Non-pigmented ciliary epithelial cell (primary cell): ENCODE measurements at places on chromosomes 2 and 18.

DNA sequence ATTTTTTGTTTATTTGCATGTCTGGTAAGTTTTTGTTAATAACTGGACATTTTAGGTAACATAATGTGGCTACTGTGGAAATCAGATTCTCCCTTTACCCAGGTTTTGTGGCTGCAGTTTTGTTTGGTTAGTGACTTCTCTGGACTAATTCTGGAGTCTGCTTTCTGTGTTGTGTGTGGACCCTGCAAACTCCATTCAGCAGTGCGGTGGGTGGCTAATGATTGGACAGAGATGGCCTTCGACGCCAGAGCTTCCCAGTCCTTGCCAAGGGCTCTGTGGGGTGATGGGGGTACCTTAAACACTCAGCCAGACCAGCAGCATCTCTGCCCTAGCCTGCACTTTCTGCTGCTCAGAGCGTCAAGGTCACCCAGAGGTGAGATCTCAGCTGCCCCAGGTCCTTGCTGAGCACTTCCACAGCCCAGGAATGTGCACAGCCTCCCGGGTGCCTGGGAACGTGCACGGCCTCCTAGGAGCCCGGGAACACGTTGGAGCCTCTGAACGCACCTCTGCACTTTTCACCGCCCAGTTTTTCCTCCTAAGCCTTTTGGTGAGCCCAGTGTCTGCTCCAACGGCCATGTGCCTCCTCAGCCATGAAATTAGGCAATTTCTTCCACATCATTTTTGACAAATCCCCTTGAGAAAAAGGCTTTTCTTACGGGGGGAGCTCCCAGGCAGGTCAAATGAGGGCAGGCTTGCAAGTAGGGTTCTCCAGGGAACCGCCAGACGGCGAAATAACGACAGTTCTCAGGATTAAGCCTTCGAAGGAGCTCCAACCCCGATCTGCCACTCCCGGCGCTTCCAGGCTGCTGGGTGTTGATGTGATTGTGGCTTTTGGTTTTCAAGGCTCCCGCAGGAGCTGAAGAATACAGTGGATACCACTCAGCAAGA, 35.2 kb upstream of the KLF11 start:
- no peak for DNase-seq

- DNase-seq: no peak
Measured at GRCh38 chr18:67694787-67695186, 178.3 kb upstream of the DSEL start.

GRCh38 chr2:3606370-3607201, 11.7 kb downstream of the COLEC11 start:
- no peak for DNase-seq

- no peak for DNase-seq
Measured at GRCh38 chr2:187408926-187409325, 39.1 kb downstream of the CALCRL start.

GRCh38 chr2:102016399-102016955, 24.7 kb downstream of the IL1R2 start:
- DNase-seq: no peak

DNA sequence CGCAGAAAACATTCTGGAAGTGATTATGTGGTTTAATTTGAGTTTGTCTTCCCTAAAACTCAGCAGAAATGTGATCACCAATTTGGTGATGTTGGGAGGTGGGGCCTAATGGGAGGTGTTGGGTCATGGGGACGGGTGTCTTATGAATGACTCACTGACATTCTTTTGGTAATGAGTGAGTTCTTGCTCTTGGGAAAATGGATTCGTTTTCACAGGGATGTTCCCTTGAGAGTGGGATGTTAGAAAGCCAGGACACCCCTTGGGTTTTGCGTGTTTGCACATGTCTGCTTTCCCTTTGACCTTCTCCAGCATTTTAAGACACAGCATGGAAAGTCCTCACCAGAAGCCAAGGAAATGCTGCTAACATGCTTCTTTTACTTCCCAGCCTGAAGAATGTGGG, 321.5 kb upstream of the NT5C1B start:
- DNase-seq: peak; percentile 63

- DNase-seq: no peak
Measured at GRCh38 chr2:166892397-166892796, 4.1 kb downstream of the XIRP2 start.
